ENCODE measurements at places on chromosomes 1 and 21. TPM values are rescaled to one million over a fixed set of nuclear protein-coding genes. Genes with fewer than 3 reads are reported as not detected.

GRCh38 chr1:7508052-7508933, 262.8 kb upstream of the VAMP3 start:
- no peak for DNase-seq

DNA sequence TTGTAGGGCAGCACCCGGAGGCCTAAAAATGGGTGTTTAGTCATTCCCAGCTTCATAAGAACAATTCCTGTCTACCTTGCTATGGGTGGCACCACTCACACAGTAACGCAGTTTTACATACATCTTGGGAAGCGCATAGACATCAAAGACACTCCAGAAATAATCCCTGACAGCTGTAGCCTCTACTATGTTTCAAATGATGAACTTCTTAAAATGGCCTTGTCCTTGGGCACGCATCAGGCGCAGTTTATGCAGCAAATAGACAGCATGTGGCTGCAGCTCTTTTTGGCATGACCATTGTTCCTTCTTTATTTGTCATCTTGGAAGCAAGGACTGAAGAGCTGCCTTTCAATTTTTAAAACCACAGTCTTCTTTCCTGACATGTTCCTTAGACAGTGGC, 77.6 kb upstream of the CACYBP start:
- DNase-seq = no peak

DNA sequence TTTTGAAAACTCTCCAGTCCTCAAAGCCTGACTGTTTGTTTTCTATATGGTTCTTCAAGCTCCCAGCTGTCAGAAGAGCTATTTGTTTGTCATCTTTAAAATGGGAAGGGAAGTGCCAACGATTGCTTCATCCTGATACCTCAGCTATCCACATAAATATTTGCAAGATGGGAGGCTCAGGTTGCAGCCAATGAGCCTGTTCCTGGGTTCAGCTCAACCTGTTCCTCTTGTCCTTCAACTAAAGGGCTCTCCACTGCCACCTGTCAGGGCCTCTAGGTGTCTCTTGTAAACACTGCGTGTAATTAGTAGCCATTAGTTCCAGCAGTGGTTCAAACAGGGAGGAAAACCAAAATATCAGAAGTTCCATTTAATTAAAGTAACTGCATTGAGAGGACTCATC, 445.1 kb downstream of the AJAP1 start:
- DNase-seq = no peak

DNA sequence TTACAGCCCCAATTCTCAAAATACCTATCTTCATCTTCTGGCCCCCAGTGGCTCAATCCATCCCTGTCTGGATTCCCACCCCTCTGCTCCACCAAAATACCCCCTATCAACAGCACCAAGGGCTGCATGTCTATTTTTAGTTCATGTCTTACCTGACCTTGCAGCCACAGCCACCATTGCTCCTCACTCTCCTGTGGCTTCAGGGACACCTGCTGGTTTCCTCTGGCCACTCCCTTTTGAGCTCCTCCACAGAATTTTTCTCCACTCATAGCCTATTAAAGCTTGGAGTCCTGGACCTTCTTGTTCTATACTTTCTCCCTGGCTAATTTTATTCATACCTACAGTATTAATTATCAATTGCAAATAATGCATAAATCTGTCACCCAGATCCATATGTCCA, 125.3 kb upstream of the NGF start:
- DNase-seq = no peak

The OR2L2 gene
- total RNA-seq = 0.09 TPM

The NBPF12 gene
- 9.3 TPM for total RNA-seq

DNA sequence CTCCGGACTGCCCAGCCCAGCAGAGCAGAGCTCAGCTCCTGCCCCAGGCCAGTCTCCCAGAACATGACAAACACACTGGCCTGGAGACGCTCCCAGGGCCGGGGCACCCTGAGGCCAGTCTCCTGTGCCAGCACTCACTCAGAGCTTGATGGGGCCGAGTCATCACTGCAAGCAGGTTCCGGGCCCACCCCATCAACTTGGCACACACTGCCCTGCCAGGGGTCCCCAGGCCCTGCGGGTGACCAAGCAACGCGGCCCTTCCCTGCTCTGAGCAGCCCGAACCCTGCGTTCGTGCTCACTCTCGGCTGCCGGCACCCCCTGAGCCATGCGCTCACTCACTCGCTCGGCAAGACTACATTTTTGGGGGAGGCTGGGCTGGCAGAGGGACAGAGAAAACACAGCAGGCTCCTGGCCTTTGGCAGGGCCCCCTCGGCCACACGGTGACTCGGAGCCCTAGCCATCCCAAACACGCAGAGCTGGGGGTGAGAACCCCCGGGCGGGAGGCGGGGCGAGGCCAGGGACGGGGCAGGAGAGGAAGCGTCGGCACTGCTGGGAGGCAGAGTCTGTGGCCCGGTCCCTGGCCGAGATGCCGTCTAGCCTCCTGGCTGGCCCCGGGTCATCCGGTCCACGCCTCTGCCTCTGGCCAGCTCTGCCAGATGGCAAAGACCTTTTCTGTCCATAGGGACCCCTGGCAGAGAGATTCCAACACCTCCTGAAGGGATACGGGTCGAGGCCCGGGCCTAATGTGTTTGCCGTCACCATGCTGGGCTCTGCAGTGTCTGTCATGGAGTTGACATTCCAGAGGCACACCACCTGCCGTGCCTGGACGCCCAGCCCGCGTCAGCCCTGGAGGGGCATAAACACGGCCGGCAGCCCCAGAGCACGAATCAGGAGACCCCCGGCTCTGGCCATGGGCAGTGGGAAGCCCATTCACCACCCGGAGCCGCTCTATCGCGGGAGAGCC, 68.0 kb downstream of the MEGF6 start:
- peak; percentile 95 for DNase-seq

Data from posterior vena cava (tissue), 2 donors.